IPS-NIHi11 (cell line): ENCODE measurements at places on chromosomes 12 and 14.

DNA sequence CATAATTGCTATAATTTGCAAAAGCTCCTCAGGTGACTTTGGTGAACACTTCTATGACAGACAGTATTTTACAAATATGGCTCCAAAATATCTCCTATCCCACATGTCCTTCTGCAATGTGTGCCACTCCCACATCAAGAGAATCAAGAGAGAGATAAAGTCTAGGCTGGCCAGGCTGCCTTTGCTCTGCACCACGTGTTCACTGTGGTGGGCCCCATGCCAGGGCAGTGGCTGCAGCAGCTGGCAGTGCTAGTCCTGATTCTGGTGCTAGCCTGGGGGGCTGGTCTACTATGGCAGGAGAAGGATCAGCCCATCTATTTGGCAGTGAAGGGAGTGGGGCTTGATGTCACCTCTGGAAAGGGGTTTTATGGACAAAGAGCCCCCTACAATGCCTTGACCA is 86.3 kb downstream of the DRAM1 start:
- no peak for DNase-seq

DNA sequence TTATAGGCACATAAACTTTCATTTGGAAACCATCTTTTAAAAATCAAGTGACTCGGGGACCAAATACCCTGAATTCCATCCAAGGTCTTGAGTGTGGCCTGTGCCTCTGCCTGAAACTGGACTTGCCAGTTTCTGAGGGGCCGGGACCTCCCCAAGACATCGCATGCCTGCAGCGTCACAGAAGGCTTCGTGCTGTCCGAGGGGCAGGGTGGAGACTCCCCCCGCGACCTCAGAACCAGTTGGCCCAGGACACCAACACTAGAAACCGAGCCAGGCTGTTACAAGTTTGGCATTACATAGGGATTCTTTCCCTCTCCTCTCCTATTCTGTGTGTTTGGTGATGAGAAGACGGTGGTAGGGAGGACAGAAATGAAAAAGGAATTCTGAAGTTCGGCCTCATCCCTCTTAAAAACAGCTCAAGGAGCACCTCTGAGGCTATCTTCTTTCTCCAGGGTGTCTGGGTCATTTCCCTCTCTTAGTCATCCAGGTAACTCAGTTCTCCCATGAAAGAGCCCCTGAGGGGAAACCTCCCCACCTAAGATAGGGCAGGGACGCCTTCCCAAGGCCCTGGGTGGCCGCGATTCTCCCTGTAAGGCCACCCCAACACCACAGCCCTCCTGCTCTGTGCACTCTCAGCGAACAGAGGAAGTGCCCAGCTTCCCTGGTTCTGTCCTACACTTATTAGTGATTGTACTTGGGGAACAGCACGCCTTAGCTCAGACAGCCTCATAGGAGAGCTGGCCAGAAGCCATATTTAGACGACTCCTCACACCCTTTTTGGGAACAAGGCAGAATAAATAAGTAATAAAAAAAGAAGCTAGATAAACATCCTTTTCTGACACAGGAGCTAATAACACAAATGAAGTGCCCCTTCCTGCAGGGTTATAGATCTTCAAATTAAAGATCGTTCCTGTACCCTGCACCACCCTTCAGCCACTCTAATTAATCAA is 93.8 kb downstream of the BCL11B start:
- no peak for DNase-seq

DNA sequence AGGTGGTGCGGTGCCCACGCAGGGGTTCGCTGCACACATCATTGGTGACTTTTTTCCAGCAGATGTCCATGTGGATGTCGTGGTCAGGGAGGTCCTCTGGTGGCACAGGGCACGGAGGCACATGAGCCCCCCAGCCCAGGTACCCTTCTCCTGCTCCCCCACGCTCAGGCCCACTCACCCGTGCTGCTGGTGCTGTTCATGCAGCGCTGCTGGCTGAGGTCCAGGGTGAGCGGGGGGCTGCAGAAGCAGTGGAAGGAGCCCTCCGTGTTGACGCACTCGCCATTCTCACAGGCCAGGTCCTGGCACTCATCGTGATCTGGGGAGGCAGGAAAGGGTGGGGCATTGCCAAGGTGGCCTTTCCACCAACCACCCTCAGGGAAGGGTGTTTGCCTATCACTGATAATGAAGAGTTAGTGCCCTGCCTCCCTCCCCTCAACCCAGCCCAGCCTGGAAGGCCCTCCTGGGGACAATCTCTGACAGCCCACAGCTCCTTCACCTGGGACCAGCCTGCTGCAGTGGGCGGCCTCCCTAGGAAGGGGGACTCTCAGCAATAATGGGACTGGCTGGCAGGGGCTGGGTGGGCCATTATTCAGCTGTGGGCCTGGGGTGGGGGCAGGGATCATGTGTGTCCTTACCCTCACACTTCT is 9.8 kb downstream of the ISCA2 start:
- DNase-seq, result no peak

- no peak for DNase-seq
Measured at GRCh38 chr12:78457938-78458337, 406.6 kb upstream of the SYT1 start.

DNA sequence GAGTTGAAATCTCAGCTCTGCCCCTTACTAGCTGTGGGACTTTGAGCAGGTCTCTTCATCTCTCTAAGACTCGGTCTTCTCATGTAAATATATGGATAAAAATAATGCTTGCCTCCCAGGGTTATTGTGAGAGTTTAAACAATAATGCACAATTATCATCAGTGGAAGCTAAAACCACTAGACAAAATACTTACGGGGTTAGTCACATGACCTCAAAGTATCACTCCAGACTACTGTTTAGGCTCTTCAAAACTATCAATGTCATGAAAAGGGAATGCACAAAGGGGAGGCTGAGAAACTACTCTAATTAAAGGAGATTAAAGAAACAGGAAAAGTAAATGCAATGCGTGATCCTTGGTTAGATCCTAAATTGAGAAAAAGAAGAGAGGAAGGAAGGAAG is 24.5 kb upstream of the TSPAN11 start:
- DNase-seq, result no peak

GRCh38 chr12:40105265-40105514 is 691 bp downstream of the SLC2A13 start:
- DNase-seq, result no peak
